ENCODE measurements at places on chromosomes 11 and 22.
A peak's percentile ranks its signal among the peaks of the same experiment; 100 is the strongest.

DNA sequence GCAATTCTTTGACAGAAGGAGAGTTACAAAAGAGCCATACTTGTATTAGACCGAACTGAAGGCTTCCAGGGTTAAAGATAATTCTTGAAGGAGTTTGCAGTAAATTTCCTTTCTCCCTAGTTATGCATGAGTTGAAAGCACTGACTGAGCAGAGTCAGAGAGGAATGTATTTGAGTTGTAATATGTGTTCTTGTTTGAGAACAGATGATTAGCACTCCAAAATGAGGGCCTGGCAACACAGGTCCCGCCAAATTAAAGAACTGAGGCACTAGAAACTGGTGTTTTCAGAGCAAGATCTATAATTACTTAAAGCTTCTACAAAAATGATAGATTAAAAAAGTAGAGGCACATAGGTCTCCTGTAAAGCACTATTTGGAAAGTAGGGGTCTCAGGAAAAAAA lies 970.4 kb downstream of the OPCML start:
- no peak for DNase-seq

DNA sequence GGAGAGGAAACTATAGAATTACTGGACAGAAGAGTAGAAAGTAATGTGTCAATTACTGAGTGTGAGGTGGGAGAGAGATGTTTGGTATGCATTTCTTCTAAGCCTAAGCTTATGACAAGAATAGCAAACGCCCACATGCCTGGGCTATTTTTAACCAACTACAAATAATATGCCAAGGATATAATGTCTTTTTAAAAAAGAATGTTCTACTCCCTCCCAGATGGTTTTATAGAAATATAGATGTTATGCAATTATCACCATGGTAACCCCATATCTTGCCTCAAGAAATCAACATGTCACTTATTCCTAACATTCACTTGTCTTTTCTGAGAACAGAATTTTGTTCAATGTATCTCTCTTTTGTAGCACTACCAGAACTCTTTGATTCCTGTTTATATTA lies 996.7 kb upstream of the CHORDC1 start:
- DNase-seq = no peak

GRCh38 chr11:122028036-122028435 lies 88.0 kb downstream of the BLID start:
- DNase-seq = no peak

GRCh38 chr22:34019190-34019845 lies 99.0 kb upstream of the LARGE1 start:
- DNase-seq = no peak

DNA sequence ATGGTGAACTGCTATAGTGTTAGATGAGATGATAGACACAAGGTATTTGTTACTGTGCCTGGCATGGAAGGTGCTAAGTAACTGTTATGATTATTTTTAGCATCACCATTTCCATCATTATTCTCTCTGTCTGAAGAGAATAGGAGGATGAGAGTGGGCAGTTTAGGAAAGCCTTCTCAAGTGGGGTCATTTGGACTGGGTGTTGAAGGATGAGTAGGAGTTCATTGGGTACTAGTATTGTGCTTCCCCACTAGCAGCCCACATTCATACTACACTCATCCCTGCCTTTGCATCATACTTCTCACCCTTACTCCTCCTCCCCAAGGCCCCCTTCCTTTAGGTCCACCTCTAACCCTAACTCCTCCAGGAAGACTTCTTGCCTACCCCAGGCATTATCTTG lies 20.6 kb downstream of the MYEOV start:
- DNase-seq = no peak

GRCh38 chr22:42134100-42135020 lies 3.8 kb upstream of the CYP2D6 start:
- DNase-seq = no peak

DNA sequence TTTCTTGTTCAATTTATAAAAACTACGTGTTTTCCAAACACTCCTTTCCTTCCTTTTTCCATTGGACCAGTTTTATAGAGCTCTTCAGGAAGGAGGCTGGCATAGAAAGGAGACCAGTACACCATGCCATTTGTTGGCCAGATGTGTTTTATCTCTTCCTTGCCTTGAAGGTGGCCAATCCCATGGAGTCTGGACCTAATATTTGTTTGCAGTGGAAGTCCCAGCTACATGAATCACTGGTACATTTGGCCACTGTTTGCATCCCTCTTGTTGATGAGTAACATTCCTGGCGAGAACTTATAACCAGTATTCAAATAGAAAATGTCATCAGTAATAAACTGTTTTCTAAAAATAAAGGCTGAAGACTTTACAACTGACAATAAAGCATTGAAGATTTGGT lies 110.2 kb downstream of the ANO3 start:
- DNase-seq = no peak

DNA sequence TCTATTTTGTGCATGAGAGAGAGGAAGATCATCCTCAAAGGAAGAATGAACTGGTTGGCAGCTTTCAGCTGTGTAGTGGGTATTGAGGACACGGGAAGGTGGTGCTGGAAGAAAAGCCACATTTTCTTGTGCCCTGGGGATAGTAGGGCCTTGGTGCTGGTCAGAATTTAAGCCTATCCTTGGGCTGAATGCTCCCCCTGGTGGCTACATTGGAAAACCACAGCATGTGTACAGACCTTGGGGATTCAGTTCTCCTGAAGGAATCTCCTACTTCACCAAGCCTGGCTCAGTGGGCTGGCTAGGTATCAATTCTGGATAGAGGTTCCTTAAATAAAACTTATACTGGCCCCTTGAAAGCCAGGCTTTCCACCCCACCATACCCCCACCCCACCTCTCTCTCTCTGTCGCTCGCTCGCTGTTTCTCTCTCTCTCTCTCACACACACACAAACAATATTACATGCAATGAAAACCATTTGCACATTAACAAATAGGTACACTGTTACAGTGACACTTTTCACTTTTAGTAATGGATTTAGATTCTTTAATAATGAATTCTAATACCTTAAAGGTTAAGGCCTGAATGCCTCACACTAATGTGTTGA lies 2.8 kb upstream of the OR51M1 start:
- peak; percentile 13 for DNase-seq

- no peak for DNase-seq
Observed at GRCh38 chr11:70935006-70935768, 317.2 kb downstream of the SHANK2 start.

DNA sequence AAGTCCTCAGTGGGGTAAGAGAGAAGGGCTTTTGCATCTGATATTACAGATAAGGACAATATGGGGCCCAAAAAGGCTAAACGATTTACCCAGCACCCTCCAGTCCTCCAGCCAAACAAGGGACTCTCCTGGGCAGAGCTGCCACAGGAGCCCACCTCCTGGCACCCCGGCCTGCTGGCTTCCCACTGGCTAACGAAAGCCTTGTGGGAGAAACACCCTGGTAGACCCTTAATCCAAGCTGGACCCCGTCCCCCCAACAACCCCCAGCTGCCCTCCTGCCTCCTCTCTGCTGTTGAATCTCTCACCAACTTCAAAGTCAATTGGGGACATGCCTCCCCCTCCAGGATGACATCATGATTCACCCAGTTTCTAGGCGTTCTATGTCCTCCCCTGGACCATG lies 10.8 kb downstream of the C1QTNF6 start:
- no peak for DNase-seq

DNA sequence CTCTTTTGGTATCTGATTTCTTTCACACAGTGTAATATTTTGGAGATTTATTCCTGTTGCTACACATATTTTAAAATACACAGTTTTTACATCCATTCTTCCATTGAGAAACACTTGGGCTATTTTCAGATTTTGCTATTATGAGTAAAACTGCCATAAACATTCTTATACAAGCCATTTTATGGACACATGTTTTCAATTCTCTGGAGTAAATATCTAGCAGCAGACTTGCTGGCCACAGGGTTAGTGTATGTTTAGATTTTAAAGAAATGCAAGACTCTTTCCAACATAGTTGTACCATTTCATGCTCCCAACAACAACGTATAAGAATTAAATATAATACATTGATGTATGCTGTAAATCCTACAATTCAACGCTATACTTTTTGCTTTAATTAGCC lies 360.8 kb upstream of the PITPNB start:
- DNase-seq = no peak

GRCh38 chr11:75656044-75656727 lies 12.7 kb downstream of the MAP6 start:
- DNase-seq = no peak

GRCh38 chr22:35589071-35589755 lies 27.9 kb downstream of the MB start:
- DNase-seq = no peak

- no peak for DNase-seq
Observed at GRCh38 chr11:110000031-110000502, 93.1 kb upstream of the ZC3H12C start.

DNA sequence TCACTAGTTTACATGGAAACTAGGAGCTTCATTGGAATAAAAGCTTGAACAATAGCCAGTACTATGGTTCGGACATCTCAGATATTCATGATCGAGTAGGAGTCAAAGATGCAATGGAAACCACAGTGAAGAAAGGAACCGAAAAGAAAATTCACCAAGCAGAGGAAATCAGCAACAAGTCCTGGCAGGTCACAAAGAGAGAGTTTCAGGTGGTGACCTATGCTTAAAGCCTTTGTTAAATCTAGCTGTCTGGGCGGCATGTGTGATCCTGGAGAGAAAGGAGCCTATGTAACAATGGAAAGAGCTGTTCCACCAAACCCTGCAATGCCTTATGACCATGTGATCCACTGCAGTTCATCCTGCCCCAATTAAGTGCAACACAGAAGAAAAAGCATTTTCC lies 68.9 kb upstream of the POU2AF2 start:
- no peak for DNase-seq

All from activated naive CD4-positive, alpha-beta T cell treated with anti-CD3 and anti-CD28 coated beads, Interleukin-2, amount 50 U/mL, for 16 hours (primary cell).